NCI-H2081 treated with DMSO at 0.1 percent for 48 hours (cell line): ENCODE measurements at places on chromosomes 2 and 18.

- no peak for DNase-seq
Measured at GRCh38 chr2:23594460-23594825, 209.5 kb downstream of the KLHL29 start.

- no peak for DNase-seq
Measured at GRCh38 chr2:88074854-88075292, 7.2 kb downstream of the SMYD1 start.

DNA sequence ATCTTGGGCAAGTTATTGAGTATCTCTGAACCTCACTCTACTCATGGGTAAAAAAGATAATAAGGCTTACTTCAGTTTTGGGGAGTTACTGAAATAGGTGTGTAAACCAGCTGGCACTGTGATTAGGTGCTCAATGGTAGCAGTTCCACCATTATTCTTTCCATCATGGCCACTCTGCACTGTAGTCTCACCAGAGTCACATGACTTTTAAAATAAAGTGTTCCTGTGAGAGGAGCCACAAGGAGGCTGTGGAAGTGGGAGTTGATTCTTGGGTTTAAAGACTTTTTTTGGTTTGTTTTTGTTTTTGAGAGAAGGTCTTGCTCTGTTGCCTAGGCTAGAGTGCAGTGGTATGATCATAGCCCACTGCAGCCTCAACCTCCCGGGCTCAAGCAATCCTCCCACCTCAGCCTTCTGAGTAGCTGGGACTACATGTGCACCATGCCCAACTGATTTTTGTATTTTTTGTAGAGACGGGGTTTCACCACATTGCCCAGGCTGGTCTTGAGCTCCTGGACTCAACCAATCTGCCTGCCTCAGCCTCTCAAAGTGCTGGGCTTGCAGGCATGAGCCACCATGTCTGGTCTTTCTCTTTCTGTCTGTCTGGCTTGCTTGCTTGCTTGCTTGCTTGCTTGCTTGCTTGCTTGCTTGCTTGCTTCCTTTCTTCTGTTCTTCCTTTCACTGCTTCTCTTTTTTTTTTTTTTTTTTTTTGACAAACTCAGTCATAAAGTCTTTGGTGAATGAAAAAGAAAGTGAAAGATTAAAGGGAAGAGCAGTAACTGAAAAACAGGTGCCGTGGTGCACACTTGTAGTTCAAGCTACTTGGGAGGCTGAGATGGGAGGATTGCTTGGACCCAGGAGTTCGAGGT lies 21.2 kb upstream of the ACVR1 start:
- no peak for DNase-seq

DNA sequence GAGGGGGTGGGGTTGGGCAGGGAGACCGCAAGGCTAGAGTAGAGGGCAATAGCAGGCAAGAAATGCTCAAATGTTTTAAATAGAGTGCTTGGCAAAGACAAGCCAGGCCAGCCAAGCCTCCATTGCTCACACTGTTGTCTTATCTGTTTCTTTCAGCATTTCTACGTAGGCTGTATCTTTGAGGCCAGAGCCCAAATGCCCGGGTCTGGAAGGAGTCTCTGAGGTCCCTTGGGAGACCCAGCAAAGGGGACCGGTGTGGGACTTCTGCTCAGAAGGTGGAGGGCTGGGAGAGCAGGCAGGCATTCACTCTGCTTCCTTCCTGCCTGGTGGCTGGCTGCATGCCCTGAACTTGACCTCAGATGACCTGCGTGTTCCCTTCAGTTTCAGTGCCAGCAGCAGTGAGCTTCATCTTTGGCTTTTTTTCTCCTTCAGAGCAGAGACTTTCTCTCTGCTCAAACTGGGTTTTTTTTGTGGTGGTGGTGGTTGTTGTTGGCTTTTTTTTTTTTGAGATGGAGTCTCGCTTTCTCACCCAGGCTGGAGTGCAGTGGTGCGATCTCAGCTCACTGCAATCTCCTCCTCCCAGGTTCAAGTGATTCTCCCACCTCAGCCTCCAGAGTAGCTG lies 13.7 kb upstream of the TET3 start:
- DNase-seq, result no peak

DNA sequence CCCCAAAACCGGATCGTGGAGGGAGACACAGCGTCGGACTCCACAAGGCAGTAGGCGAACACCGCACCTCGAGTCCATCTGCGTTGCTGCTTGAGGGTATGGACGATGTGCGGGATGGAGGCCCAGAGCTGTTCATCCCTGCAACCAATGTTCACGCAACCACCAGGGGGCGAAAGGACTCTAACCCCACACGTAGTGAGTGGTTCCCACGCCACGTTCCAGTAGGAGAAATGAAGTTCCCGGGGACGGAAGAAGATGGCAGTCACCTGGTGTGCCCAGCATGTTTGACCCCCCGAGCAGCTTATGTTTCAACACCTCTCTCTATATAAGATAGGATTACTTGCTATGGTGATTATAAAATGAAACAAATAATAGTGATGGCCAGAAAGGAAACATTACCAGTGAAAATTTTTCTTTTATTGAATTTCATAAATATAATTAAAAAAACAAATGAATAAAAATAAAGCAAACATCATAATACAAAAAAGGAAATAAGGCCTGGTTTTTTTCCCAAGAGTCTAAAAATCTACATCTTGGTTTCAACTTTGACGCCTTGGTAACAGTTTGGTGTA lies 184.3 kb downstream of the SH3BP4 start:
- DNase-seq, result peak; percentile 65

DNA sequence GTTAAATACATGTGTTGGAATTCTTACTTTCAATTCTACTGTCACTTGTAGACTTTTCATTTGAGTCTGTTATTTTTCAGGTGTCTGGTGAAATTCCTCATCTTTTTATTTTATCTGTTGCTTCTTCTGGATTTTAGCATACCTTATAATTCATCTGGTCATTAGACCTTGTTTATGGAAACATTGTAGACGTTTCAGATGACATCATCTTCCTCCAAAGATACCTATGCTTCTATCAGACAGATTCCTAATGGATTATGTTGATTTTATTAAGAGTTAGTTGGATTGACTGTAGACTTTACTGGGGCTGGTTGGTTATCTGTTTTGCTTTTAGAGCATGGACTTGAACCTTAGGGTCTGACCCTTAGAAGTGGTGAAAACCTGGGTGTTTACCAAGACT lies 15.3 kb upstream of the MFSD2B start:
- DNase-seq, result no peak

GRCh38 chr2:181910028-181910831 lies 18.7 kb downstream of the ITPRID2 start:
- DNase-seq, result no peak

DNA sequence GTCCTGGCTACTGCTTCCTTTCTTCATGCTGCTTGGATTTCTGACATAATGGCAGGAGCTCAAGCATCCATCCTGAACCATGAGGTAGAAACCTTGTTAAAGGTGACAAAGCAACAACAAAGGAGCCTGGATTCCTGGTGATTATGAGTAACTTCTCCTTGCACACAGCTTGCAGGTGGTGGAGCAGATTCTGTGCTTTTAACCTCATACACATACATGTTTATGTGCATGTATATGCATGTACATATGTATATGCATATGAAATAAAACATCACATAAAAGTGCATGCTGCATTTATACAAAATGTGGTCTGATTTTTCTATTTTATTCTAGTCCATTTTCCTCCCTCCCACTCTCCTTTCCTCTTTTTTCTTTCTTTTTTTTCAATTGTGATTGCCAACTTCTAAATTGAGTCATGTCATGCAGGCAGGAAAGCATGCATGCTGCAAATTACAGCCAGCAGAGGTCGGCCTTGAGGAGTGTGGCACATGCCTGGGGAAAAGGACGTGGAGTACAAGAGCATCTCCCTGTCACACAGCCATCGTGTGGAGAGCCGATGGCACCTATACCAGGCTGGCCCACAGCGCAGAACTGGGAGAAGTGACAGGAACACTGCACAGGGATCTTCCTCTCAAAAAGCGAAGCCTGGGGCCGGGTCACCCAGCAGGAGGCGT lies 17.9 kb downstream of the LCT start:
- no peak for DNase-seq

DNA sequence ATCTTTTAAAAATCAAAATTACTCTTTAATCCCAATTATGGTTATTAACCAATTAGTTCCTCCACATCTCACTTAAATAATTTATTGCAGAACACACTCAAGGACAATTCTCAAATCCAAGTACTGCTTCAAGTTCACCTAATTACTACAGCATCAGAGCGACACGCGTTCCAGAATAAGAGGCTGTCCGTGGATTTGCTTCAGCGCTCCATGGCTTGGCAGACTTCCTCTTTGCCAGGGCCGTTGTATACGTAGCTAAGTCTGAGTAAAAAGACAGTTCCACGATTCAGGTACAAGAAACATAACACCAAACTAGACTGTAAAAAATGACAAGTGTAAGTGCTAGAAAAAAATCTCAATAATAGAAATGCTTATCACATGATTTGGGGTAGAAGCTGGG lies 153.2 kb upstream of the MYT1L start:
- DNase-seq, result no peak

DNA sequence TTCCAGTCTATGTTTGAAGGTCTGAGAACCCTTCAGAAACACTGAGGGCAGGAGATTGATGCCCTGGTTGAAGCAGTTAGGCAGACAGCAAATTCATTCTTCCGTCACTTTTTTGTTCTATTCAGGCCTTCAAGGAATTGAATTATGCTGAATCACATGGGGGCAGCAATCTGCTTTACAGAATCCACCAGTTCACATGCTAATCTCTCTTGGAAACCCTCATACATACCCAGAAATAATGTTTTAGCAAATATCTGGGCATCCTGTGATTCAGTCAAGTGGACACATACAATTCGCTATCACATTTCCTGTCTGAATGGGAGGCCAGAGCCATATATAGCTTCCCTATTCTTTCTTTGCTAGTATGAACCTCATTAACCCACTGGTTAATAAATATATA lies 301.4 kb upstream of the CNTNAP5 start:
- DNase-seq, result no peak

DNA sequence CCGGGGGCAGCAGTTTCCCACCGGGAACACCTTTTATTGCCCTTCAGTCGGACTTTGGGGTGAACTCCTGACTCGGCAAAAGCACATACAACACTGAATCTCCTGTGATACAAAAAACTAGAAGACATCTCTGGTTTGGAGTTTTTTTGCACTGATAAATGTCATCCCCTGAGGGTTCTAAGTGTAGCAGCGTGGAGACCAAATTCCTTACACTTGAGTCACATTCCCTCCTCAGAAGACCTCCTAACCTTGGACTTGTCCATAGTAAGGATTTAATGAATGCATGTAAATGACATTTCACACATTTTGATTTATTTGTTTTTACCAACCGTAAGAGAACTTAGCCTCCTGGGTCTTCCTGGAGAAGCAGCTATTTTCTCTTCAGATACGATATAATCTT lies 54.0 kb upstream of the GPR45 start:
- DNase-seq, result no peak

GRCh38 chr18:76874642-76875389 lies 52.5 kb downstream of the ZNF236 start:
- no peak for DNase-seq

DNA sequence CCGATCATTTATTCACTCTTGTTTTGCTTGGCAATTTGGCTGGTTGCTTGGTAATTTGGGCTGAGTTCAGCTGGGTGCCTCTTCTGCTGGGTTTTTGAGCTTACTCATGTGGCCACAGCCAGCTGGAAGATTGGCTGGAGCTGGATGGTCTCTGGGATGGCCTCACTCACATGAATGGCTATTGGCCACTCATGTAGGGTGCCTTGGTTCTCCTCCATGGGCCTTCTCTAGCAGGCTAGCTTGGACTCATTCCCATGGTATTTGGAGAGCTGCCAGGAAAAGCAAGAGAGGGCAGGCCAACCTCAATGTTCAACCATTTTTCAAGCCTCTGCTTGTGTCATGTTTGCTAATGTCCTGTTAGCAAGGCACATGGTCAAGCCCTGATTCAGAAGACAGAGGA lies 16.9 kb downstream of the ZAP70 start:
- no peak for DNase-seq

GRCh38 chr18:47215554-47216138 lies 35.8 kb downstream of the SKOR2 start:
- no peak for DNase-seq

DNA sequence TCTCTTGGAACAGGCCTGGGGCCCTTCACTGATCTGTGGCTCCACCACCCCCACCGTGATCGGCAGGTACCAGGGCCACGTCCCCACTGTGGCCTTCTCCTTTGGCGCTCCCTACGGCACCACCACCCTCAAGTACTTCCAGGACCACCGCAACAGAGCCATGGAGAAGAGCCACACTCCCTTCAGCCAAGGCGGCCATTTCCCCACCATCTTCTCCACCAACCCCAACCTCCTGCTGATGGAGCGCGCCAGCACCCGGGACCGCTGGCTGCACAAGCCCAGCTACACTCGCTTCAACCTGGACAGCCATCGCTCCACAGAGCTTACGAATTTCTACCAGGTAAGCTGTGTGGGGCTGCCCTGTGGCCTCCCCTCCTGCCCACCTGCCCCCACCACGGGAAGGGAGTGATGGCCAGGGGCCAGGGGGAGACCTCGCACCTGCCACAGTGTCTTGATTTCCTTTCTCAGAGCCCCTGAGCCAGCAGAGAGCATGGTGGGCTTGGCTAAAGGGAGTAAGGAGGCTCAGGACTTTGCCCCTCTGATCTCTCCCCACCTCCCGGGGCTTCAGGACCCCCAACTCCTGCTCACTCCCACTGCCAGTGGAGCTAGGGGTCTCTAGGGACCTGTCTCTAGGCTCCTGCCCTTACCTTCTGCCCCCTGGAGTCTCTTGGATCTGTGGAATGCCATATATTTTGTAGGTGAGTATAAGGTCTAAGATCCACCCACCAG lies 65.2 kb downstream of the CIB4 start:
- DNase-seq, result no peak

GRCh38 chr2:182824056-182824766 lies 42.2 kb downstream of the FRZB start:
- peak; percentile 33 for DNase-seq

DNA sequence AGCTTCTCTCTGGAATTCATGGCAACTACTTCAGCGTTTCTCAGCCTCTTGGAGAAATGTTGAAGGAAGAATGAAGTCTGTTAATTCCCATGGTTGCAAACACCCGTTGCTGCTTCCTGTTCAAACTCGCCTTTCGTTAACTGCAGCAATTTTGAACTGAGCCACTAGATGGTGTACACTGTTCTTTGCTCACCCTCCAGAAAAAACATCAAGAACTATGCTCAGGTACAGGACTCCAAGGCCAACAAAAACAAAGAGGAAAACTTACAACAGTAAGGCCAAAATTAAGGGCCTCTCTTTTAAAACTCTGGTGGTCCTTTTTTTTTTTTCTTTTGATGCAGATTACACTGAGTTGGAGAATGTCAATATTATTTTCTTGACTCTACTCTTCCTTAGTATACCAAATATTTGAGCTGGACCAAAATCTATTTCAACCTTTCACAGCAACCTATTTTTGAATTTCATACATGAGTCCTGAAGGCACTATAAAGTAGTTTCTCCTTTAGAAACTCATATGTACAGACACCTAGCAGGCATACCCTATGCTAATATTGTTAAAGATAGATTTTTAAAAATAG lies 58.2 kb downstream of the KLHL14 start:
- DNase-seq, result peak; percentile 50

- DNase-seq, result no peak
Measured at GRCh38 chr2:100017633-100018032, 124.8 kb downstream of the AFF3 start.

GRCh38 chr2:241110607-241111439 lies 8.7 kb upstream of the MTERF4 start:
- DNase-seq, result no peak
